NCI-H1417 (cell line): ENCODE measurements at places on chromosomes 1 and 21.

DNA sequence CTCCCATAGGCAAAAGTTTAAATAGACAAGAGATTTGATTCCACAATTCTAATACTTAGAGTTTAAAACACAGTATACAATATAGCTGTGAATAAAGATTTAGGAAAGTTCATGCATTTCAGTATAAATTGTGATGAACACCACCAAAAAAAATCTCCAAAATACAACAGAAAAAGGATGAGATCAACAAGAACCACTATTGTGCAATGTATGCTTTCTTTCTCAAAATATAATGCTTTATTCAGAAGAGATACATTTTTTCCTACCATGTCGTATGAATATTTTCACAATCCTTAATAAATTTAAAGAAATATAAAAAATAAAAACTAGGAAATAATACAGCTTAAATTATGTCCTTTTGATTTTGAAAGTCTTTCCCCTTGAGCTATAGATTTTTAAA, 1309.2 kb downstream of the MRPL39 start:
- DNase-seq: no peak

DNA sequence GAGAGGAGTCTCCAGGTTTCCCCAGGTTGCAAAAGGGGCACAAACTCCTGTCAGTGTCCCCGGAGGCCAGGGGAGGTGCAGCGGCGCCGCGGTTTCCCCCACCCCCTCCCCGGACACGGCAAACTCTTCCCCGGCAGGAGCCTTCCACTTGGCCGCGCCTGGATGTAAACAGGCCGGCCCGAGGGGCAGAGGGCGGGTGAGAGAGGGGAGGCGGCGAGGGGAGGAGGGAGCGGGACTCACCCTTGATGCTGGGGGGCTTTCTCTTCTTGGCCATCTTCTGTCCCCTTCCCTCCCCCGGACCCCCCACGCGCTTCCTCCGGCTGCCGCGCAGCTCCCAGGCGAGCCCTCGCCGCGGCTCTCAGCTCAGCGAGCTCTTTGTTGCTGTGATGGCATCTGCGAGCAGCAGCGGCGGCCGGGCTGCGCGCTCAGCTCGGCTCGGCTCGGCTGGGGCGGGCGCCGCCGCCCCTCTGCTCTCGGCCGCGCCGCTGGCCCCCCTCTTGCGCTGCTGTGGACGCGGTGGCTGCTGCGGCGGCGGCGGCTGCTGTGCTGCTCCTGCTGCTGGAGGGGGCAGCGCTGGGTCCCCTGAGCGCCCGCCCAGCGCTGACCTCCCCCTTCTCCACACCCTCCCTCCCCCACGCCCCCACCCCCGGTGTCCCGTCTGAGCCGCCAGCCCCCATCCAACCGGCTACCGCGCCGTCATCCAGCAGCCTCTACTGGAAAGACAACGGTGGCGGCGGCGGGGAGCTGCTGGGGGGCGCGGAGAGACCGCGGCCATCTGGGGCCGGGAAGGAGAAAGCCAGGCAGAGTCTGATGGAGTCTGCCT, 4.9 kb upstream of the SLC44A5 start:
- DNase-seq: peak; percentile 78

GRCh38 chr1:148362626-148363438, 120.3 kb downstream of the PPIAL4G start:
- DNase-seq: no peak

GRCh38 chr1:153869486-153869885, 53.3 kb downstream of the GATAD2B start:
- no peak for DNase-seq

GRCh38 chr1:47104816-47105215, 32.4 kb upstream of the CYP4A22 start:
- DNase-seq: no peak

- no peak for DNase-seq
Observed at GRCh38 chr1:94329276-94329675, 88.9 kb upstream of the ABCD3 start.

DNA sequence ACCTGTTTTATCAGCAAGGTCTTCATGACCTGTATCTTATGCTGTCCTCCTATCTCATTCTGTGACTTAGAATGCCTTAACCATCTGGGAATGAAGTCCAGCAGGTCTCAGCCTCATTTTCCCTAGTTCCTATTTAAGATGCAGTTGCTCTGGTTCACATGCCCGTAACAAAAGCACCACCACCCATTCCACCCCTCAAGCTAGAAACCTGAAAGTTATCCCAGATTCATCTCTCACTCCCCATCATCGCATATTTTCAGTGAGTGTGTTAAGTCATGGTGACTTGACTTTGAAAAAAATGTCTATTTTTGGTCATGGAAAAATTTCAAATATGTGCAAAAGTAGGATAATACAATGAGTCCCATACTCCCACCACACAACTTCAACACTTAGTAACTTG, 11.7 kb downstream of the HMGN2 start:
- no peak for DNase-seq

DNA sequence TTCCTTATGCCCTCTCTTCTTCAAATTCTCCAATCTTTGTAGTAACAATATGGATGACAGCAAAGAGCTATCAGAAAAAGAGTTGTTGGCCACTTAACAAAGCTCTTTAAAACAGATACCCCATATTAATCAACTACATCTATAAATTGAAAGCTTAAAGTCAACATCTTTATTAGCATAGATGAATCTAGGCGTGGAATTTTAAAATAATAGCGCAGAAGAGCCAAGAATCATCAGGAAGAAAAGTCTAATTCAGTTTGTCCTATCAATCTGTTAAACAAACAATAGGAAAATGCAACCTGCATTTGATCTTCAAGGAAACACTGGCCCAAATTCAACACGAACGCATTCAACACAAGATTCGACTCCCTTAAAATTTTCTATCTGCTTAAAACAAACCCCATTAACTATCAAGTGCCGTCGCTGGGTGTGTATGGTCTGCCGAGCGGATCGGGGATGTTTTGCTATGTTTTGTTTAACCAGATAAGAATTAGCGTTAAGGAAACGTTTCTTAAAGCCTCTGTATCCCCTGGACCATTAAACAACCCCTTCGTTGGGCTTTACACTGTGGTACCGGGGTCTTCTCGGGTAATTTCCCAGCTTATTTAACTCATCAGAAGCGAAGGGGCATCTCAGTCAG, 1.0 kb downstream of the LYST start:
- DNase-seq: no peak

- peak; percentile 89 for DNase-seq
Observed at GRCh38 chr1:150567717-150568593, 11.5 kb downstream of the MCL1 start.

GRCh38 chr1:244778344-244778743, 57.1 kb upstream of the COX20 start:
- DNase-seq: no peak

DNA sequence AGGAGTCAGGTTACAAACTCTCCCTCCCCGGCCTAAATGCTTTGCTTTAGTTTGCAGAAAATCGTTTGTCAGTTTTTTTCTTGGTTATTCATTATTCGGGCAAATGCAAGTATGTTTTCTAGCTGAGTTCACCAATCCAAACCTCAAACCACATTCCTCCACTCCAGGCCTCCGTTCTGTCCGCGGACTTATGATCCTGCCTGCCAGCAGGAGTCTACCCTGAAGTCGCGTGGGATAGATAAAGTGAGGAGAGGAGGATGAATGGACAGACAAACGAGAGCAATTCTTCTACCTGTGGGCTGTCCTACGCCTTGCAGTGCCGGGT, 1.3 kb downstream of the ADAMTS1 start:
- DNase-seq: no peak

DNA sequence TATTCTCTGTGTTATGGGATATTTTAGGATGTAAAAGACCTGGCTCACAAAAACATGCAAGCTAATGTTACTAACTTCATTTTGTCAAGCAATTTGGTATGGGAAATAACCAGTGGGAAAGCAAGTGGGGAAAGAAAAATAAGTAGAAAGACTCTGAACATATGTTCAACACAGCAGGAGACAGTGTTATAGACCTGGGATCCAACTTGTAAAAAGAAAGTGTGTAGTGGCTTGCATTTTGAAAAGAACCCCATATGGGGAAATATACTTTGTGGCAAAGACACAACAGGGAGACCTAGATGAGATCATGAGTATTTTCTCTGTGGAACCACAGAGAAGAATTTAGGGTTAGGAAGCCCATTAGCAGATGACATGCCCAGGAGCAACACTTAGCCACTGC, 212.7 kb upstream of the NRIP1 start:
- no peak for DNase-seq

- DNase-seq: no peak
Observed at GRCh38 chr21:28624626-28625025, 368.1 kb downstream of the LTN1 start.

DNA sequence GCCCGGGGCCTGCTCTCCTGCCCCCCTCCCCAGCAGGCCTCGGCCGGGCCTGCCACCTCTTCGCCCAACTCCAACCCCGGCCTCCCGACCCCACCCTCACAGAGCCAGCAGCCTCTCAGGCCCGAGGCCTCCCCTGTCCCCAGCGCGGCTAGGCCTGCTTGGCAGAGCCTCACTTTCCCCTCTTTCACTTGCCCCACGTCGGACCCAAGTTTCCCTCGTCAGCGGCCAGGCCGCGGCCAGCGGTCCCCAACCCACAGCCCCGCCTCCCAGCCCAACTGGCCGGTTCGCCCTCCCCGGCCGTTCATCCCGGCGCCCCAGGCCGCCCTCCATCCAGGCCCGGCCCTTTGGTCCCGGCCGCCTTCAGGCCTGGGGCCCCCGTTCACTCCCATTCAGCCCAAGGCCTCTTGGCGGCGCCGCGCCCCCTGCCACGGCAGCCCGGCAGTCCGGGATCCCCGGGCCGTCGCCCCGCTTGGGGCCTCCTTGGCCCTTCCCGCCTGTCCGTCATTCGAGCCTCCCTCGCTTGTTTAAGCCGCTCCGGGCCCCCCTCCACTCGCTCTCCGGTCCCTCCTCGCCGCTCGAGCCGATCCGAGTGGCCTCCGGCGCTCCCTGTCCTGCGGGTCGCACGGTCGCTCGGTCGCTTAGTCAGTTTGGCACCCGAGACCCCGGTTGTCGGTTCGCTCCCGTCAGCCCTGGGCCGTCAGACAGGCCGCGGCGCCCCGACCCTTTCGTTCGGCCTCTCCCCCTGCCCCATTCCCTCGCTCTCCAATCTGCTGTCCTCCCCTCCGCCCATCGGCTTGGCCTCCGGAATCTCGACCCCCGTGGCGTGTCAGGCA, 1.4 kb downstream of the LRRC41 start:
- DNase-seq: peak; percentile 40

GRCh38 chr1:156647351-156647750, 5.4 kb downstream of the BCAN start:
- DNase-seq: no peak

- DNase-seq: no peak
Observed at GRCh38 chr21:30842990-30843389, 13.4 kb upstream of the KRTAP7-1 start.

- peak; percentile 27 for DNase-seq
Observed at GRCh38 chr1:13965770-13966398, 265.9 kb downstream of the PRDM2 start.
